ENCODE measurements at places on chromosomes 3 and 15.

- DNase-seq: peak; percentile 26
Measured at GRCh38 chr15:36432161-36432560, 147.3 kb upstream of the CDIN1 start.

DNA sequence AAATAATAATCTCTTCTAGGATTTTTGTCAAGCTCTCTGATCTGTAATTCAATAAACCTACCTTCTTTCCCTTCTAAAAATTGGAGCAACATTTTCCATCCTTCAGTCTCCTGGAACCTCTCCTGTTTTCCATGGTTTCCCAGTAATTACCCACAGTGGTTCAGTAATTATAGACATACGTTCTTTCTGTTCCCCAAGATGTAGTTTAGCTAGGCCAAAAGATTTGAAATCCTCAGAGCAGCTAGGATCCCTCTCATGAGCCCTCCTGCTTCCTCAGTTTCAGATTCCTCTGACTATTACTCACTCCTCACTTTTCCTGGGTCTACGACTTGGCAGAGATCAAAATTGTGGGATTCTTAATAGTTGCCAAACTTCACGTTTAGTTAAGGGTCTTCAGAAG, 76.9 kb upstream of the IGSF10 start:
- no peak for DNase-seq

DNA sequence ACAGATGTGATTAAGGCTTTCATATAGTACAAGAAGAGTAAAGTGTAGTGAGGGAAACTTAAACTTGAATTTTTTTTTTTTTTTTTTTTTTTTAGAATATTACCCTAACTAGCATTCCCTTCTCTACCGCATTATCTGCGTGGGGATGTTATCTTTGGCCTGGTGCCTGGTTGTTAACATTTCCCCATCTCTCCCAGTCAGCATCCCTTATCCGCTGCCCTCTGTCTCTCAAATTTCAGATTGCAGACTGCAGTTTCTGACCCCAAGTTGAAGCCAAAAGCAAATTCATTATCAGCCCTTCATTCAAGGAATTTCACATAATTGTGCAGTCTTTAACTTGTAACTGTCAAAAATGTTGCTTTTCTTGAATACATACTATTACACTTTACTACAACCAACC, 353.0 kb downstream of the PLOD2 start:
- no peak for DNase-seq

GRCh38 chr15:88232771-88233201, 23.8 kb downstream of the NTRK3 start:
- no peak for DNase-seq

- no peak for DNase-seq
Measured at GRCh38 chr15:58233341-58233740, 95.2 kb downstream of the AQP9 start.

- DNase-seq: no peak
Measured at GRCh38 chr3:10398341-10398740, 77.4 kb upstream of the SEC13 start.

- DNase-seq: no peak
Measured at GRCh38 chr3:9246189-9246588, 3.3 kb downstream of the SRGAP3 start.

DNA sequence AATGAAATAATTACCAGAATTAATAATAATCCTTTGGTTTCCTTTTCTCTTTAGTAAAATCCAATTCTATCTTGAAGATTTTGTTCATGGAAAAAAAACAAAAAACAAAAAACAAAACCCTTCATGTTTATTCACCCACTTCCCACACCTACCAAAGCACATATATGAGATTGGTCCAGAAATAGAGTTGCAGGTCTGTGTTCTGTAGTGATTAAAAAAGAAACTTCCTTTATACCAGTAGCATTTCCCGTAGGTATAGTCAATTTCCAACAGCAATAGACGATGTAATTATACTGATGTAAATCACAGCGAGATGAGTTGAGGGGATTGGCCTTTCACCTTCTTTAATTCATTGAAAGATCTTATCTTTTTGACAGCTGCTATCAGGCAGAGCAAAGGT, 194.6 kb downstream of the SOX2 start:
- DNase-seq: no peak

GRCh38 chr3:121552379-121552778, 6.6 kb upstream of the POLQ start:
- no peak for DNase-seq

DNA sequence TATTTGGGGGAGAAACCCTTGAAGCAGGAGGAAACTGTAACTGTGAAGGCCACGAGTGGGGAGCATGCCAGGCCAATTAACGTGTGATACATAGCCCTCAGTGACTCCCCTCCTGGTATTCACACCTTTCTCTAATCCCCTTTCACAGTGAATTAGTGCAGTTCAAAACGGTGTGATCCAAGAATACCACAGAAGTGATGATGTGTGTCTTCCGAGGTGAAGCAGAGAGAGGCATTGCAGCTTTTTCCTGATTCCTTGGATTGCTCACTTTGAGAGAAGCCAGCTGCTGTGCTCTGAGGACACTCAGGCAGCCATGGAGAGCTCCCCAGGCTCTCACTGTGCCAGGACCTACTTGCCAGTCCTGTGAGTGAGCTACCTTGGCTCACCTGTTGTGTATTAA, 17.3 kb downstream of the NIPA2 start:
- no peak for DNase-seq

DNA sequence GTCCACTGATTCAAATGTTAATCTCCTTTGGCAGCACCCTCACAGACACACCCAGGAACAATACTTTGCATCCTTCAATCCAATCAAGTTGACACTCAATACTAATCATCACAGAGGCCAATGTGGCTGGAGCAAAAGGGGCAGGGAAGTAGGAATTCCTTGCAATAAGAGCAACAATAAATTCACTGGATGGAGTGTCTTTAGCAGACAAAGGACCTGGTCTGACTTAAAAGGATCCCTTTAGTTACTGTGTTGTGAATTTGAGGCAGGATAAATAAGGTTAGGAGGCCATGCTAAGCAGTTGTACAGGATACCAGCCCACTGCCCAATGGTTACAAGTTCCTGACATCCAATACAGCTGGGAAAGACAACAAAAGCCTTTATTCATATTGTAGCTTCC, 12.3 kb upstream of the GFM1 start:
- no peak for DNase-seq

DNA sequence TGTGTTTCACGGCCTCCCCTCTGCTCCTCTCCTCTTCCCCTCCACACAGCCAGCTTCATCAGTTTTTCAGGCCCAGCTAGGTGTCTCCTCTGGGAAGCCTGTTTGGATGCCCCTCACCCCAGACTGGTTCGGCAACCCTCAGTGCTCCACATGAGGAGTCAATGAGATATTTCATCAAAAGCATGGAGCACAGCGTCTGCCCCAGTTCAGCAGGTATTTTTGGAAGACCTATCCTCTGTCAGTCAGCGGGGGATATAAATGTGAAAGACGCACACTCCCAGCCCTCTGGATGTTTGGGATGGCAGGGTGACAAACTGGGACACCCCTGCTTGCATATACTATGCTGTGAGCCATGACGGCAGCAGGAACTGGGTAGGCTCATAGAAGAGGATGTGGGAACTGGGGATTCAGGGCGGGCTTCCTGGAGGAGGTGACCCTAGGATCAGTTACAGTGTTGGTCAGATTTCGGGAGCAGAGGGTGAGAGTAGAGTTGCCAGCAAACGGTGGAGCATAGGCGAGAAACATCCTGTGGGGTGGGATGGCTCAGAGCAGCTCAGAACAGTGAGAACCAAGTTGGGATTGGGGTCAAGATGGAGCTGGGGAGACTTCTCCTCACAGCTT, 42.9 kb downstream of the PXYLP1 start:
- DNase-seq: no peak

Data from AG04450 (cell line).